Stimulated activated naive CD8-positive, alpha-beta T cell treated with anti-CD3 and anti-CD28 coated beads, Interleukin-15, amount 100 ng/mL, for 72 hours (primary cell): ENCODE measurements at places on chromosomes 7 and 10.

- no peak for DNase-seq
These were observed 44.2 kb upstream of the LRRC4 start for GRCh38 chr7:128075242-128076095.

GRCh38 chr7:98102170-98102569 is 4.5 kb upstream of the LMTK2 start:
- DNase-seq = no peak

DNA sequence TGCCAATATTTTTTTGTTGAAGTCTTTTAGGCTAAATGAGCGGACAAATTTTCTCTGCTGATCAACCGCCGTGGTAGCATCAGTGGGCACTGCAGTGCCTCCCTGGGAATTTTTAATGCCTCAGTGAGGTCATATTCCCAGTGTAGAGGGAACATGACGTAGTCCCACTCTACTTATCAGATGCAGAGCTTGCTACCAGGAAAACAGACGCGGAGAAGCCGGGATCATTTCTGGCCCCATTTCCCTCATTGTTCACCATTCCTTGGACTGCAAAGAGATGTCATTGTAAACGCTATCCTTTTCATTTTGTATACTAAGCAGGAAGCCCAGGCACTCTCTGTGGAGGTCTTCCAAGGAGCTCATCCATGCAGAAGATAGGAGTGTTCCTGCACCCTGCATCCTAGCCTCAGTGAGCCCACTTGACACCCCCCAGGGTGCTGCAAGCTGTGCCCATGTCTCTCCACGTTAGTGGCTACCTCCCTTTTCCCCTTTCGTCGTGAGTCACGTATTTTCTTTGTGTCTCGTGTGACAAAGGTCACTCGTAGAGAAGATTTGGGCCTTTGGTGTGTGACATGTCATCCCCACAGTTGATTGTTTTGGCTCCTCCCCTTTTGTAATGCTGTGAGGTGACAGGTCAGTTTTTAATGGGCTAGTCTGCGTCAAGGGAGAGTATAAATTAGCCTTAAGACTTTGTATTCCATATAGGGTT is 145.5 kb downstream of the TCF7L2 start:
- no peak for DNase-seq

DNA sequence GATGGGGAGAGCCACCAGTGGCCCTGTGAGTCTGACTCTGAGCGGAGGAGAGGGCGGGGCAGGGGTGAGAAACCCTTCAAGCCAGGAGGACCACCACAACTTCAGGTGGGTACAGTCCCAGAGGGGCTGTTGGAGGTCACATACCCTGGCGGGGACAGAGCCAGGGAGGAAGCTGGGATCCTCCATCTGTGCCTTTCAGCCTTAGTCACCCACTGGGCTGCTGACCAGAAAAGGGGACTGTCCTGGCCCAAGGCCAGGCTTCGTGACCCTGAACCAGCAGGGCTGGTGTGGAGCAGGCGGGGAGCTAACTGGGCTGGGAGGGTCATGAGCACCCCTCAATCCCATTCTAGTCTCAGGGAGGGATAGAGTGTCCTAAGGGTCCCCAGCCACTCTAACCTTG is 1.5 kb upstream of the CALHM3 start:
- no peak for DNase-seq

- no peak for DNase-seq
These were observed 6.8 kb downstream of the ORAI2 start for GRCh38 chr7:102439963-102440795.

DNA sequence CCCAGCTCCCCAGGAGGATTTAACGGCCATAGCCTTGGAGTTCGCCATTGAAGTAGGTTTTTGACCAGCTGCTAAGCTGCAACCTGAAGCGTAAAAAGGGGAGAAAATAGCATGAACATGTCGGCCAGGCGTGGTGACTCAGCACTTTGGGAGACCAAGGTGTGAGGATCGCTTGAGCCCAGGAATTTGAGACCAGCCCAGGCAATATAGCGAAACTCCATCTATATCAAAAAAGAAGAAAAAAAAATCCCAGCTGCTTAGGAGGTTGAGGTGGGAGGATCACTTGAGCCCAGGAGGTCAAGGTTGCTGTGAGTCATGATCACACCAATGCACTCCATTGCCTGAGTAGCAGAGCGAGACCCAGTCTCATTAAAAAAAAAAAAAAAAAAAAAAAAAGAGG is 32.2 kb upstream of the MCU start:
- DNase-seq = no peak
